Gastroesophageal sphincter (tissue), 4 donors: ENCODE measurements at places on chromosomes 6 and 20. TPM values are rescaled to one million over a fixed set of nuclear protein-coding genes. Genes with fewer than 3 reads are reported as not detected.
A peak's percentile ranks its signal among the peaks of the same experiment; 100 is the strongest.

DNA sequence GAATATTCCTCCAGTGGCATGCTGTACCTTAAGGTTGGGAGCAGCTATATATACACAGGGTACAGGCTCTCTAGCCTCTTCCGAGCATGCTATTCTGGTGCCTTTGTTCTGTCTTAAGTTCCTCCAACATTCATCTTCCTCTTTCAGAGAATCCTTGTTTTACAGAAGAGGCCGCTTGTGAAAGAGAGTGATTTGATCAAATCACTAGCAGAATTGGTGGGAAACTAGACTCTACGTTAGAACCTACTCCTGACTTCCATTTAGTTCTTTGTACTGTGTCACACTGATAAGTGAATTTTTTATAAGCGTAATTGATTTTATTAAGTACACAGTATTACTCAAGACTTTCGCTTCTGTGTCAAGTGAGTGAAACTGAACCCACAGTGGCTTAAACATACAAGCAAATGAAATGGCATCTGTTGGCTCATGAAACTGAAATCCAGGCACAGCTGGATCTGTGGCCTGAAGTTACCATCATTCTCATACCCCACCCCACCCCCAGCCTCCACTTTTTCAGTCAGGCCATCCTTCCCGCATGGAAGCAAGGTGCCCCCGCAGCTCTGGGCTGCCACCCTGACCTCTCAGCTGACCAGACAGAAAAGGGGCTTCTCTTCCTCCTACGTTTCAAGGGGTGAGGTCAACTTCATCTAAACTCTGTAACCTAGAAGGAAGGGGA lies 102.3 kb downstream of the RPP40 start:
- ATAC-seq = no peak

IMPG1 gene
- total RNA-seq = 0.42 TPM

TREM2 gene
- total RNA-seq = 0.42 TPM

TGM2 gene
- 196 TPM for total RNA-seq

MAFB gene
- 27.8 TPM for total RNA-seq

GRCh38 chr20:20566516-20566915 lies 145.9 kb downstream of the RALGAPA2 start:
- ATAC-seq = no peak

GRCh38 chr6:10463491-10464481 lies 48.9 kb upstream of the TFAP2A start:
- no peak for ATAC-seq

CTCFL gene
- not detected for total RNA-seq

RBBP8NL gene
- total RNA-seq = not detected

DNA sequence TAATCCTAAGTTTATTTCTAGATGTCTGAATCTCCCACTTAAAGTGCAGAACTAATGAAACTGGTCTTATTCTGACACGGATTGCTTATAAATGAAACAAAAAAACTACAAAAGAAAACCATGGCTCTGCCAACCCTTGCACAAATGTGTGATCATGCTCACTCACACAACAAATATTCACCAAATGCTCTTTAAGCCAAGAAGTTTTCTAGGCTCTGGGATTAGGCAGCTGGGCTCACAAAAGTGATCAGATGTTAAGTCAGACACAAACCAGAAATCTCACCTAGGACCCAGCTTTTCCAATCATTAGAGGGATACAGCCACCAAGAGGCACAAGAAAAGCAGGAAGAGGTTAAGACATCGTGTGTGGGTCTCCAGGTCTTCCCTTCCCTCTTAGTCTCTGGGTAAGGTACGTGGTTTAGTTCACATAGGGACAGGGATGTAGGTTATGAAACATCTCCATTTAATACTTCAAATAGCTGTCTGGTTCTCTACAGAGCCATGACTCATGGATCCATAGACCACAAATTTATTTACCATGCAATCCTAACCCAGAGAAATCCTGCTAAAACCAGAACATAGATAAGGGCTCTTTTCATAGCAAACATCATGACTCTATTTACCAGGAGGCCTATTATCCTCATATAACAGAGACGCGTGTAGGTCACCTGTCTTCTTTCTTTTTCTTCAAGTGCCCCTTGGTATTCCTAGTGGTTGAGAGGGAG lies 165.2 kb downstream of the WDR27 start:
- no peak for ATAC-seq

- no peak for ATAC-seq
Observed at GRCh38 chr6:134984821-134985220, 34.9 kb upstream of the ALDH8A1 start.

DNA sequence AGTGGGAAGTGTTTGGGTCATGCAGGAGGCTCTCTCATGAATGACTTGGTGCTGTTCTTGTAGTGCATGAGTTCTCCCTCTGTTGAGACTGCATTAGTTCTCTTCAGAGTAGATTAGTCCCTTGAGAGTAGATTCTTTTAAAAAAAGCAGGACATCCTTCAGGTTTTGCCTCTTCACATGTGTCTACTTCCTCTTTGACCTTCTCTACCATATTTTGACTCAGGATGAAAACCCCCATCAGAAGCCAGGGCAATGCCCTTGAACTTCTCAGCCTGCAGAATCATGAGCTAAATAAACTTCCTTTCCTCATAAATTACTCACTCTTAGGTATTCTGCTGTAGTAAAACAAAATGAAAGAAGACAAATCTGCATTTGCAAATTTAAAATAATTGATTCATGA lies 170.3 kb downstream of the CD109 start:
- no peak for ATAC-seq

GINM1 gene
- 80.8 TPM for total RNA-seq

- ATAC-seq = no peak
Observed at GRCh38 chr6:106495014-106495413, 134.3 kb downstream of the RTN4IP1 start.

DNA sequence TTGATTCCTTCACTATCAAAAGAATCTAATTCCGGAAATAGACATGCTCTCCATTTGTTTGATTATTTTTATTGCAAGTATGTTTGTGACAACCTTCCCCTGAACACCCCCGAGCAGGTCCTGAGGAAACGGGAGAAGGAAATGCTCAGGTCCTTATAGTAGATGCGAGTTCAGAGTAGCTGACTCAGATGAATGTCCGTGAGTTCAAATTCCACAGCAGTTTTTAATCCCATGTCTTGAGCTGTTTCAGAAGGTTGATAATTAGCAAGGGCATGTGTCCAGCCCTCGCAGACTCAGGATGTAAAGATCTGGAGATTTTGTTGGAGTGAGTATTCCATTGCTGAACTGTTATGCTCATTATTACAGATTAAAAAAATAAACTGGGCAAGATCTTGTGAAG lies 169.3 kb downstream of the BCAS1 start:
- no peak for ATAC-seq

- ATAC-seq = no peak
Observed at GRCh38 chr6:165183071-165183470, 126.3 kb downstream of the C6orf118 start.

CALHM4 gene
- total RNA-seq = not detected

- no peak for ATAC-seq
Observed at GRCh38 chr20:3039426-3039825, 4.0 kb upstream of the GNRH2 start.

ATF6B gene
- 26.9 TPM for total RNA-seq

MLN gene
- not detected for total RNA-seq

DNA sequence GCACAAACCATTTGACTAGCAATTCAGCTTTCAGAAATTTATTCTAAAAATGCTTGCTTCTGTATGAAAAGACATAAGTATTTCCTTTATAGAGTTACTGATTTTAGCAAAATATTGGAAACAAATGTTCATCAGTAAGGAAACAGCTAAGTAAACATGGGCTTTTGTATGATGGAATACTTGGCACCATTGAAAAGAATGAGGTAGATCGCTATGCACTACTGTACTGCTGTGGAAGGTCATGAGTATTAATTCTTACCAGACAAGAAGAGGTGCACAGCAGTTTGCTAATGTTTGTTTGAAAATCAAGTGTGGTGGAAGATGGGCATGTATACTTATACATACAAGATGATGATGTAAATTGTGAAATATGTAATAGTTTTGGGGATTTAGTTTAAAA lies 73.0 kb downstream of the FARS2 start:
- no peak for ATAC-seq

DNA sequence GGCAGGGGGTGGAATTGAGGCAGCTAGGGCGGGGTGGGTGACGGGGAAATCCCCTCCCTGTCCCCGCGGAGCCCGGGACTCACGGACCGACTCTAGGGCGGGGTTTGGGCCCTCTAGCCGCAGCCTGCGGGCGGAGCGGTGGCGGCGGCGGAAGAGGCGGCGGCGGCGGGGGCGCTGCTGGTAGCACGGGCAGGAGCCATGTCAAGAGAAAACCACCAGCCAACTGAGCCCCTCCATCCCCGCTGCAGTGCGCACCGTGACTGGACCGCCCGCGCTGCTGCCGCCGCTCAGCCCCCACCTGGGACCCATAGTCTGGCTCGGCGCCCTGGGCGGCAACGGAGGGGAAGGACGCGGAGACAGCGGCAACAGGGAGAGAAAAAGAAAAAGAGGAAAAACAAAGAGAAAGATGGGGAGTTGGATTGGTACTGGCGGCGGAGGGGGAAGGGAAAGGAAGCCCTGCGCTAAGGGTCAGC lies 1.2 kb upstream of the C6orf62 start:
- ATAC-seq = peak; percentile 10

DNA sequence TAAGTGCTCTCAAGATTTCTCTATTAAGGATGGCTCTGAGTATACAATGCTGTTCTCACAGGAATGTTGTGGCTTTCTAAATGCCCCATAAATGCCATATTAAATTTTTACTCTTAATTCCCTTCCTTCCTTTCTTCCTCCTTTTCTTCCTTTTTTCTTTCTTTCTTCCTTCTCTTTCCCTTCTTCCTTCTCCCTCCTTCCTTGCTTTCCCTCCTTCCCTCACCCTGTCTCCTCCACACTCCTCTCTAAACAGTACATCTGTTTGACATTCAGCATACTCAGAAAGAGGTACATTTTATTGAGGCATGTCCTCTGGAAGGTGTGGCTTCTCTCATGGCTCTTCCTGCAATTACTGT lies 433 bp upstream of the SLC17A1 start:
- ATAC-seq = no peak

DNA sequence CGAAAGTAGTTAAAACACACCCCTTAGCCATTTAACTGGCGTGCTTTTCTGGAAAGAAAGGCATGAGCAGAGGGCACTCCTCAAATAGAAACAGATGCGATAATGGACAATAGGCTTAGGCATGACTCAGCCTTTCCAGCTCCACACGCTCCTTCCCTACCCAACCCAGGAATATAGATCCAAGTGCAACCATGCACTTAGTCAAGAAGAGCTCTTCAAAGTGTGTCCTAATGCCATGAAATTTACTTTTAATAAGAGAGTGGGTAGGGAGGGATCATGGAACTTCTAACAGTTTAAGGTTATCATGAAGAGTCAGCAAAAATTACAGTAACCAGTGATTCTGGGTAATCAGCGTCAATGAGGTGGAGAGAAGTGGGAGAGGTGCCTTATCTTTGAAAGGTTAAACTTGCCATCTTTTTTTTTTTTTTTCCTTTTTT lies 2.4 kb upstream of the EFHC1 start:
- no peak for ATAC-seq

MCHR2 gene
- total RNA-seq = not detected

SLC9A8 gene
- total RNA-seq = 8.6 TPM

DNA sequence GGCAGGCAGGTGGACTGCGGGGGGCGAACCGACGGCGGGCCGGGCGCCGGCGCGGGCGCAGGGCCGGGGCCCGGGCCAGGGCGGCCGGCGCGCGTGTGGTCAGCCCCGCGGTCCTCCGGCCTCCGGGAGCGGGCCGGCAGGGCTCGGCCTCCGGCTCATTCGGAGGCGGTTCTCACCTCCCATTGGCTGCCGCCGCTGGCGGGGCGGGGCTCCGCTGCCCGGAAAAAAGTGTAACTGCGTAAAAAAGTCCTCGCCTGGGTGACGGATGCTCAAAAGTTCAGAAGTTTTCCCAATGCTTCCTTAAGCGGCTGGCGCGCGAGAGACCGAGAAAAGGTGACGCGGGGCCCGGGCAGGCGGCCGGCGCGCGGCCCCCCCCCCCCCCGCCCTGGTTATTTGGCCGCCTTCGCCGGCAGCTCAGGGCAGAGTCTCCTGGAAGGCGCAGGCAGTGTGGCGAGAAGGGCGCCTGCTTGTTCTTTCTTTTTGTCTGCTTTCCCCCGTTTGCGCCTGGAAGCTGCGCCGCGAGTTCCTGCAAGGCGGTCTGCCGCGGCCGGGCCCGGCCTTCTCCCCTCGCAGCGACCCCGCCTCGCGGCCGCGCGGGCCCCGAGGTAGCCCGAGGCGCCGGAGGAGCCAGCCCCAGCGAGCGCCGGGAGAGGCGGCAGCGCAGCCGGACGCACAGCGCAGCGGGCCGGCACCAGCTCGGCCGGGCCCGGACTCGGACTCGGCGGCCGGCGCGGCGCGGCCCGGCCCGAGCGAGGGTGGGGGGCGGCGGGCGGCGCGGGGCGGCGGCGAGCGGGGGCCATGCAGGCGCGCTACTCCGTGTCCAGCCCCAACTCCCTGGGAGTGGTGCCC lies at the start of gene FOXC1:
FOXC1 (plus strand) TSS at position 268 of the 849 bp plus-strand sequence; CDS start at position 799, 531 bp downstream.
- peak; percentile 92 for ATAC-seq

DNA sequence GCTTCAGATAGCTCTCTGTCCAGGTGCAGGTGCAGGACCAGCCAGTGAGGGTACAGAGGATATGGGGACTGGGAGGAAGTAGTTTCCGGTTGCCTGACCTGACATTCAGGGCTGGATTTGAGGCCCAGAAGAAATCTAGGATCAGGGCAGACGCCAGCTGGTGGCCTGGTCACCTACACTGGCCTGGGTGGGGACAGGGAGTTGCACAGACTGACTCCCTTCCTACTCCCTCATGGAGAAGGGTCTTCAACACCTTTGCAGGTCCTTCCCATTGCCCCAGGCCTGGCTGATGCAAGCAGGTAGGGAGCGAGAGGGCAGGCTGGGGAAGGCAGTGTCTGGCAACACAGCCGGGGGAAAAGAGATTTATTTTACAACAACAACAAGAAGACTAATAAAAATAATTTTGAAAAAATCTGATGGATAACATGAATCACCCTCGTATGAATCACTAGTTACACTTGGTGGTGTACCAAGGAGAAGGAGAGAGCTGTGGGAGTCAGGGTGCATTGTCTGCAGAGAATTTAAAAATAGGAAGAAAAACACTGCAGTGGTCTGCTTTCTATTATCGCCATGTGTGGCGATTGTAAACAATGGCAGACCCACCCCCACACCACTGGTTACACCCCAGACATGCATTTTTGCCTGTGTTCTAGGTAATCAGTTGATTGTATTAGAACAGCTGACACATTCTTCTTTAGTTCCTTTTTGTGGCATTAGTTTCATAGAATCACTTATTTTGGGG lies 62.3 kb upstream of the SNX9 start:
- ATAC-seq = no peak

TMEM244 gene
- not detected for total RNA-seq

DNA sequence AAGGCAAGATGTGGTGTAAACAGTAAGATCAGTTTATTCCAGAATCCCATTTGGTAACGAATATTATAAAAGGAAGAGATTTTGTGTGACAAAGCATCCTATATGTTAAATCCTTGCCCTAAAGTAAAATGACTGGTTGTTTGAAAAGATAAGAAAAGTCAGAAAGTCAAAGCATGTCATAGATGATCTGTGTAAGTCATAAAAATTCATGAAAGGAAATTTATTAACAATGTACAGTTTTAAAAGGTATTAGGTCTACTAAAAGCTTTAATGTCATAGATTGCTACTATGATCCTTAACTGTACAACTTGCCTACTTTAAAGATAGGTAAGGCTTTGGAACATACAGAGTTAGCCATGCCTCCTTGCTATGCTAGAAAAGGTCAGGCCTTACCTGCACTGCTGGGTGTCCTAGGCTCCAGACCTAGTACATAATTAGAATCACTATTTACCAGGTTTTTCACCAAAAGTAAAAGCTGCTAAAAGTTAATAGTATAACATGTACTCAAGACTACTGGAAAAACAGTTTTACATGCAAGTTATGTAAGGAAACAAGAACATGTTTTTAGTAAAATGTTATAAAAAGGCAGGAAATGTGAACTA lies 1090.1 kb upstream of the ADGRB3 start:
- ATAC-seq = no peak
